Peyer's patch (tissue), 4 donors: ENCODE measurements at places on chromosomes 7 and 10. TPM values are rescaled to one million over a fixed set of nuclear protein-coding genes. Genes with fewer than 3 reads are reported as not detected.

MYO3A gene
- not detected for total RNA-seq

DNA sequence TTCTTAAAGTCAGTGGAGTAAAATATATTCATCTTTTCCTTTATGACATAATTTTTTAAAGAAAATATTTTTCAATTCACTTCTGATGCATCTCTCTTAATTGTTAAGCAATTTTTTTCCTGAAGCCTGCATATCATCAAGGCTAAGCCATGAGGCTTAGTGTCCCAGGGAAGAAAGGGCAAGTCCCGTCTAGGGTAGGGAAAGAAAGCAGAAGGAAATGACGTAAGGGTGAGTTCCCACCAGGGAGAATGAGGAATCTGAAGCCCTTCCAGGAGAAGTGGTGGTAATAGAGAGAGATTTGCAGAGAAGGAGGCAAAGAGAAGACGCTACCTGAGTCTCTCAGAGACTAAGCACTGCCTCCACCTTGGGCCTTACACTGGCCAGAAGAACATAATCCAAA is 96.8 kb upstream of the NFE2L3 start:
- DNase-seq = no peak

DNA sequence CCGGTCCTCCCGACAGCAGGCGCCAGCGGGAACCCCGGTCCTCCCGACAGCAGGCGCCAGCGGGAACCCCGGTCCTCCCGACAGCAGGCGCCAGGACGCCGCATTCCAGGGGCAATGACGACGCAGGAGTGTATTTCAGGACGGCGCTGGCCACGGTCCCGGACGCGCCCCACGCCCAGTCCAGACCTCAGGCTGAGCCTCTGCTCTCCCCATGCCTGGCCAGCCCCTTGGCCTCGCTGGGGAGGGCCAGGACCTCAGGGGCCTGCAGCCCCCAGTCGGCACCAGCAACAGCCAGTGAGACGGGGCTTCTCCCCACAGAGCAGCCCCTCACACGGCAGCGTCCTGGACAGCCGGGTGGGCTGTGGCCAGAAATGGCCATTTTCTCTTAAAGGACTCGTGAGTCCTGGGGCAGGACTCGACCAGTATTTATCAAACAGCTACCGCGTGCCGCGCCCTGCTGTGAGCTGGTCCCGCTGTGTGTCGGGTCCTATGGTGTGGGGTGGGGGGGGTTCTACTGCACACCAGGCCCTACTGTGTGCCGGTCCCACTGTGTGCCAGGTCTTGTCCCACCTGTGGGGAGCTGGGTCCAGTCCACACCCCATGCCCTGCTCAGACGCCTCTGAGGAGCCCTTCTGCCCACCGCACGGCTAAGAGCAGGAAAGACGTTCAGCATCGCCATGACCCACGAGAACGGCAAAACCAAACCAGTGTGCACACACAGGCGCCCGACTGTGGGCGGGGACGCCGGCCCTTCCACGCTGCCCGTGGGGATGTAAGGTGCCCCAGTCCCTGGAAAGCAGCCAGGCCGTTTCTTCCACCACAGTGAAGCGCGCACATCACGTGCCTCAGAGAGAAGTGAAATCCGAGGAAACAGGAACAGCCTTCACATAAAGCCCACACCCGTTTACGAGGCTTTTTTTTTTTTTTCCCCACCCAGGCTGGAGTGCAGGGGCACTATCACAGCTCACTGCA is 33.3 kb downstream of the GET4 start:
- peak; percentile 80 for DNase-seq

- no peak for DNase-seq
These were observed 31.4 kb downstream of the FIGNL1 start for GRCh38 chr7:50418526-50419290.

MSMB gene
- not detected for total RNA-seq

GRCh38 chr7:133602291-133602690 is 349.4 kb downstream of the EXOC4 start:
- DNase-seq = no peak

DNA sequence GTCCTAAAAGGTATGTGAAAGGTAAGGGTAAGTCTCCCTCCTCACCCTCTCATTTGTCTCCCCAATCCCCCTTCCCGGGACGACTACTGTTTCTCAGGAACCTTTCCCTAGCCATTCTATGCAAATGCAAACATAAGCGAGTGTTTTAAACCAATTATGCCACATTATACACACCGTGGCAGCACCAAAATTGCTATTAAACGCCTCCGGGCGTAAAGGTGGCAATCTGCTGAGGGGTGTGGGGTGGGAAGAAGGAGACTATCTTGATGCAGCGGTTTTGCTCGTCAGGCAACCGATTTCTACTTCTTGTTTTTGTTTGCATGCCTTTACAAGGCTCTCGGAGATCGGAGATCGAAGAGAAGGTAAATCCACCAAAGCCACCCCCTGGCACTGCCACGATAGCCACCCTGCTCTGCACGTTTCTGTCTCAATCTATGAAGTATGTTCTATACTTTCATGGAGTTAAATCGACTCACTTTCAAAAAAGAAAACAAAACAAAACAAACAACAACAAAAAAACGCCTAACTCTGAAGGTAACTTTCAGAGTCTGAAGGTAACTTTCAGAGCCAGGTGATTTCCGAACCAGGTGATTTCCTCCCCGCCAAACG is 46.0 kb upstream of the CDK1 start:
- peak; percentile 62 for DNase-seq

- no peak for DNase-seq
These were observed 538.5 kb downstream of the HTR7 start for GRCh38 chr10:90319188-90319914.

DNA sequence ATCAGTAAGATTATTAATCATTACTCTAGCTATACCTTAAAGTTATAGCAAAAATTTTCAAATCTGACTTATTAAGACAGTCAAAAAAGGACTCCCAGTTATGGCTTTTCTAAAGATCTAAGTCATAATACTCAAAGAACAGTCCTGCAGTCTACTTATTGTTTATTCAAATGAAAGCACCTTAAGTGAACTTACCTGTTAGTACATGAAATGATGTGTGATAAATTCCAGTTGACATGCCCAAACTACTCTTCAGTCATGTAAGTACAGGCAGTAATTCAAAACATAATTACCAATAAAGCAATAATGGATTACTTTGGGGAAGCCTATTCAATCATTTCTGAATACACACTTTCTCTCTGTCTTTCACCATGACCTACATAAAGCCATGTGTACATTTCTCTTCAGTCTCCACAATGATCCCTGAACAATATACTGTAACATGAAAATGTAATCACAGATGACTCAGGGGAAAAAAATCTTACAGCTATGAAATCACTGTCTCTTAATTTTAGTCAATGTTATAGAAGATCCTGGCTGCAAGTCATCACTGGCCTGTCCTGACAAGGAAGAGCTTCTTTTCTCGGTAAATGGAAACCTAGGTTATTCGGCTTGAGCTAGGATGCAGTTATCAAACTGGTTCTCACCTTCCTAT is 420.7 kb upstream of the LRRTM3 start:
- no peak for DNase-seq

PAX4 gene
- total RNA-seq = 1.3 TPM

DNA sequence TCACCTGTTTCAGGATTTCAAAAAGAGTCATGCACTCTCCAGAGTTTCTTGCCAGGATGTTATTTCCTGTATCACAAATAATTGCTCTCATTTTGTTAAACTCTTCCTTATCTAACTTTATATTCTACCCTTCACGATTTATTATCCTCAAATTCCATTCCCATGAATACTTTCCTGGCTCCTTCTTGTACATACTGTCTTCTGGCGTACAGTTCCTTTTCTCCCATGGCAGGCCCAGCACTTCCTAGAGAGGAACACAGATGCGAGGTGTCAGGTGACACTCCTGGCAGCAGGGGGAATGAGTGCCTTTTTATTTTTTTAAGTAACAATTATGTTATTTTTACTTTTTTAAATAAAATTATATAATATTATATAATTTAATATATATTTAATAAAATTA is 411.9 kb downstream of the TFEC start:
- no peak for DNase-seq

- DNase-seq = no peak
These were observed 92.0 kb downstream of the ABLIM1 start for GRCh38 chr10:114566064-114566463.

DNA sequence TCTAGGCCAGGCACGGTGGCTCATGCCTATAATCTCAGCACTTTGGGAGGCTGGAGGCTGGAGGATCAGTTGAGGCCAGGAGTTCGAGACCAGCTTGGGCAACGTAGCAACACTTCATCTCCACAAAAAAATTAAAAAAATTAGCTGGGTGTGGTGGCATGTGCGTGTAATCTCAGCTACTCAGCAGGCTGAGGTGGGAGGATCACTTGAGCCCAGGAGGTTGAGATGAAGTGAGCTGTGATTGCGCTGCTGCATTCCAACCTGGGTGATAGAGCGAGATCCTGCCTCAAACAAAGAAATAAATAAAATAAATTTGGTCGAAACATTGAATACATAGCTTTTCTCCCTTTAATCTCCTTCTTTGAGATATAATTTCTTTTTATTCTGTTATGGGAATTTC is 80.6 kb upstream of the ITGB1 start:
- no peak for DNase-seq

DNA sequence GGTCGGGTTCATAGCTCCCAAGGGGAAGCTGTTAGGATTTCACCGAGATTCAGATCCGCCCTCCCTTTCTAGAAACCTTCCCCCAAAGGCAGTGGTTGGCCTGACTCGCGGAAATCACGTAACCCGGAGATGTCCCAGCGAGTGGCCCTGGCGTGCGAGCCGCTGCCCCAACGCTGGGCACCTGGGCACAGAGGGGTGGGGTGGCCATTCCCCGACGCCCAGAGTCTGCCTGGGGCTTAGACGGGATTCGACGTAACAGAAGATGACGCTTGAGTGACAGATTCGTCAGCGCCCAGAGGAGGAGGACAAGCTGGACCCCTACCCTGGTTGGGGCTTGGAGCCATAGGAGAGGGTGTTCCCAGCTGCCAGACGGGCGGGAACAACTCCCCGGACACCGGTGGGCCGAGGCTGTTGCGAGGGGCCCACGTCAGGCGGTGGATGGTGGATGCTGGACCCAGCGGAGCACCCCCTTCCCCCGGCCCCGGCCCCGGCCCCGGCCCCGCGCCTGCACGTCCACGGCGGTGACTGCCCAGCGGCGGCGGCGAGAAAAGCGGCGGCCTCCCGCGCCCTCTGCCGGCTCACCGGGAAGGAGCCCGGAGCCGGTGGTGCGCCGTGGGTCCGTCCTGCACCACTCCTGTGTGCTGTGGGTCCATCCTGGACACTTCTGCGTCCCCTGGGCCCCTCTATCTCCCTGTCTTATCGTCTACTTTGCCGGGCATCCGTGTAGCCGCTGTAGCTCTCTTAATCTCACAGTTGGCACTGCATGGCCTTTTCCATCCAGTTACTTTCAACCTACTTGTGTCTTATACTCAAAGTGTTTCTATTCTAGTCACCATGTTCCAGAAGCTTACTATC is 35.4 kb upstream of the KNDC1 start:
- DNase-seq = no peak

GPRIN2 gene
- 6.6 TPM for total RNA-seq

GRCh38 chr7:39406467-39406866 is 159.7 kb upstream of the YAE1 start:
- DNase-seq = no peak

DNA sequence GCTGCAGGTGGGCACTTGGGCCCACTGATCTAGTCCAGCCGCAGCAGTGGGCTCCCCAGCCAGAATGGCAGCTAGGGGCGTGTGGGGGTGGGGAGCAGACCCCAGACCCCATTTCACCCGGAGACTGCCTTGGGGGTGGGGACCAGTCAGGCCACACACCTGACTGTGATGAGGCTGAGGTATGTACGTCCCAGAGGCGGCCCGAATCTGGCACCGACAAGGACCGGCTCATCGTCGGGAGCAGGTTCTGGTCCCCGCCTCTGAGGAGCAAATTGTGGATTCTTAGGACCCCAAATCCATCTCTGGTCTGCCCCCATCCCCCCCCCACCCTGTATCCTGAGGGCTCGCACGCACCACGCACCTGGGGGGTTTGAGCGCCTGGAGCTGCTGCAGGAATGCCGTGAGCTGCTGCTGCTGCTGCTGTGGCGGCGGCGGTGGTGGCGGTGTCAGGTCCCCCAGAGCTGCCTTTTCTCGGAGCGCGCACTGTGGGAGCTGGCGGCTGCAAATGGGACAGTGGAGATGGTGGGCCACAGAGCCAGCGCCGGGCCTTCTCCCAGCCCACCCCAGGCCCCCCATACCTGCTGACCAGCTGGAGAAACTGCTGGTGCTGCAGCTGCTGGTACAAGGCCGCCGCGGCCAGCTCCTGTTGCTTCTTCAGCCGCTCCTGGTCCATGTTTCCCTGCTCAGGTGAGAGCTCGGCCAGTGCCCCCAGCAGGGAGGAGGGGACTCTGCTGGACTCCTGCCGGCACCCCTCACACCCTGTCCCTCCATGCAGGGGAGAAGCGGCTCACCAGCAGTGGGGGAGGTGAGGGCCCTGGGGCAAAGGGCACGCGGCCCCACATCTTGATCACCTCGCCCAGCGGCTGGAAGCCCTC is 10.2 kb downstream of the GIGYF1 start:
- DNase-seq = no peak

LIPF gene
- not detected for total RNA-seq

ITGB1 gene
- 256 TPM for total RNA-seq
